NCI-H187 (cell line): ENCODE measurements at places on chromosomes 2 and 18.

- no peak for DNase-seq
Measured at GRCh38 chr18:60686142-60686541, 313.6 kb upstream of the MC4R start.

DNA sequence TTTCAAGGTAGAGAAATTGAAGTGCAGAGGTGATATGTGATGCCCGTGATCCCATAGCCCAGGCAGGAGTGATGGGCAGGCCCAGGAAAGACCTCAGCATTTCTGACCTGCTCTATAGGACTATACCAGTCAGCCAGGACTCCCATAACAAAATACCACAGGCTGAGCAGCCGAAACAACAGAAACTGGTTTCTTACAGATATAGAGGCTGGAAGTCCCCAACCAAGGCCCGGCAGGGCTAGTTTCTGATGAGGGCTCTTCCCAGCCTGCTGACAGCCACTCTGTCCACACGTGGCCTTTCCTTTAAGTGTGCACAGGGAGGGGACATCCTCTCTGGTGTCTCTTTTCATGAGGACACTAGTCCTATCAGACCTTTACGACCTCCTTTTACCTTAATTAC lies 104.2 kb upstream of the AGAP1 start:
- no peak for DNase-seq

- no peak for DNase-seq
Measured at GRCh38 chr2:71850306-71850801, 297.3 kb downstream of the CYP26B1 start.

DNA sequence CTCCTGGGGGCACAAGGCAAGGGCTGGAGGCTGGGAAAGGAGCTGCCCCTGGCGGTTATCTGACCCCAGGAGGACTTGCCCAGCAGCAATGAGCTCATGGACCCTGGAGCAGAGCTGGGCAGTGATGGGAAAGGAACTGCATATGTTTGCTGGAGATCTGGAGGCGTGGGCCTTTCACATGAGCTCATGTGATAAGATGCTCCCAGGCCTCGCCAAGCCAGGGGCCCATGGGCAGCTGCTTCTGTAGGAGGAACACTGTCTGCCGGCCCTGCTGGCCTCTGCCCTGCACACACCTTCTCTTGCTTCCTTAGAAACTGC lies 9.0 kb upstream of the NPPC start:
- DNase-seq, result no peak

- DNase-seq, result no peak
Measured at GRCh38 chr2:112923237-112923966, 12.4 kb downstream of the IL37 start.

DNA sequence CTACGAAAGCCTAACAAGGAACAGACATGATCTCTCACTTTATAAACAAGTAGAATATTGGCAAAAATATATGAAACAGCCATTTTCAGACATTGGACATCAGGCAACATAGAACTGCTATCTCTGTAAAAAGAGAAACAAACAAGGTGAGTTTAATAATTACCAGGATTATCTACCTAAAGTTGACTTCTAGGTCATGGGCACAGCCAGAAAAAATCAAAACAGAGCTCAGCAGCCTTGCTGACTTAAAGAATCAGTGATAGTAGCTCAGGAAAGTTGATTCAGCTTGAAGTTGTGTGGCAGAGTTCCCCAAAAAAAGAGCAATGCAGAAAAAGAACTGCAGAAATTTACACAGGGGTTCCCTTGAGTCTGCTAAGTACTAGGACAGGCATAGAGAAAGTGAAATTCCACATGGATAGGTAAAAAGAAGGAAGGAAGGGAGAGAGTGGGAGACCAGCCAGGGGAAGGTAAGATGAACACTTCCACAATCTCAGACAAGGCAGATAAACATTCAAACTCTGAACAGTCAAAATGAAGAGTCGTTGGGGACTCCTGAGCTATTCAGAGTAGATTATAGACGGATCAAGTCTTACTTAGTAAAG lies 102.0 kb downstream of the EXOC6B start:
- DNase-seq, result no peak

- no peak for DNase-seq
Measured at GRCh38 chr18:23357996-23358594, 95.0 kb upstream of the RIOK3 start.

- DNase-seq, result no peak
Measured at GRCh38 chr18:10157706-10158105, 243.9 kb downstream of the VAPA start.

DNA sequence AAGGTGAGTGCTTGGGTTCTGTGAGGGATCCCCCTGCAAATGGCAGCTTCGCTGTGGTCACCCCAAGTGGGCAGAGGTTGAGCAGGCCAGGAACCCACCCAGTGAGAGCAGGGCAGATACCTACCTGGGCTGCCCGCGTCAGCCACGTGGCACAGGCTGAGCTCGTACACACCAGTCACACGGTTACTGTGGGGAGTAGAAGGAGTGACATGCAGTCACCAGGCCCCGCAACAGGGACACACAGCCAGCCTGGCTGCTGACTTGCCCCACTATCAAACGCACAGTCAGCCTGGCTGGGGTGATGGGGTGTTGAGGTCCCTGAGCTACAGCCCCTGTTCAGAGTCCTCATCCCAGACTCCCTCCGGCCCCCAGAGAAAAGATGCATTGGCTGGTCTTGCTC lies 32.2 kb downstream of the AQP12A start:
- DNase-seq, result no peak

- no peak for DNase-seq
Measured at GRCh38 chr2:98127229-98127989, 40.4 kb downstream of the VWA3B start.

DNA sequence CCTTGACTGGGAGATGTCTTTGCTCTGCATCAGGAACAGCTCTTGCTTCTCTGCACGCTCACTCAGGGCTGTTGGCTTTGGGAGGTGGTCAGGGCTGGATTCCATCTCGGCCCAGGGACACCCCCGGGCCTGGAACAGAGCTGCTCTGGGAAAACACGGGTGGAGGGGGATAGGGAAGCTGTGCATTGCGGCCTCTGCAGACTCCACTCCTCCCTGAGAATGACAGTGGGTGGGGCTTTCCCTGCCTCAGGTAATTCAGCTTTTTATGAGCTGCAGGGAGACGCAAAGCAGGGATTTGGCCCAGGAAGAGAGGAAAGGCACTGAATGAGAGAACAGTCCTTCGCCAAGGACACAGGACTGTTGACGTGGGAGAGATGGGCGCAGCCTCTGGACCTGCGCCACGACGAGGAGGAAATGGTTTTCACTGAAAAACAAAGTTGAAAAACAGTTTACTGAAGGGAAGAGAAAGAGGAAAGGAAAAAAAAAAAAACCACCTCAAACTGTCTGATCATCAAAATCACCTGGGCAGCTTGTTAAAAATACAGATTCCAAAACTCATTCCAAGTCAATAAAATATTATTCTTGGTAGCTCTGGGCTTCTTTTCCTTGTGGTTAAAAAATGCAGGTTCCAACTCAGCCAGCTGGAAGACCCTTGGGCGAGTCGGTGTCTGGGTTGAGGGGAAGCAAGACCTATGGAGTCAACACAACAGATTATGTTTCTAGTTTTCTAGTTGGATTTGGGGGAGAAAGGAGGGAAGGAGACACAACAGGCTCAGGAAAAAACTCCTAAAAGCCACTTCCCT lies 194.0 kb downstream of the ZFP36L2 start:
- DNase-seq, result no peak

DNA sequence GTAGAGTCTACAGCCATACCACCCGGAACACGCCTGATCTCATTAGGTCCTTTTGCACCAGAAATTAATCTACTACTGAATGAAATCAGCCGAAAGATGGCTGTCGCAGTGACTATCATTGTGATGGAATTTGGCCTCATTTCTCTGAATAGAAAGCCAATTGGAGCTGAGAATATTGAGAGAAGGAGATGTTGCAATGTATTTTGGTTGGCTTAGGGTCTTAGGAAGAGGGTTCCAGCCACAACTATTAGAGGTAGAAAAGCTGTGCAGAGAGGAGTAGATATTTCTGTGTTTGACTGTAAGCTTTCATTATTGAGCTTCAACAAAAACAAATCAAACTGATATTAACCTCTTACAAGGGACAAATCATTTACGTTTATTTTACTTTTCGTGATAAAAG lies 98.1 kb downstream of the THSD7B start:
- DNase-seq, result no peak

DNA sequence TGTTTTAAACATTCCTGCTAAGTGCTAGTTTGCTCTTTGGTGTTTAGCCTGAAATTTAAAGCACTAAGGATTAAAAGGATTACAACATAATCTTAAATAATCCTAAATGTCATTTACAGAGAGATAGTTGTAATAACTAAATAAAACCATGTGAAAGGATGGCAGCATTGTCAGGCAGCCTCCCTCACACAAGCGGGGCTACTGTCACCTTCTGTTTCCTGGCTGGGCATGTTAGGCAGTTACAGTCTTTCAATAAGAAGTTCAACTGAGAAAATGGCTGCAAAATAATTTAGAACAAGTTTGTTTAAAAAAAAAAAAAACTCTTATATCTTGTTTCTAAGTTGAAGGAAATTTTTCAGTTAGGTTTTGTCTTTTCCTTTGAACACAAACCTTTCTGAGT lies 124.9 kb downstream of the ARHGAP15 start:
- DNase-seq, result no peak

- no peak for DNase-seq
Measured at GRCh38 chr2:25275575-25275965, 66.2 kb downstream of the DNMT3A start.

DNA sequence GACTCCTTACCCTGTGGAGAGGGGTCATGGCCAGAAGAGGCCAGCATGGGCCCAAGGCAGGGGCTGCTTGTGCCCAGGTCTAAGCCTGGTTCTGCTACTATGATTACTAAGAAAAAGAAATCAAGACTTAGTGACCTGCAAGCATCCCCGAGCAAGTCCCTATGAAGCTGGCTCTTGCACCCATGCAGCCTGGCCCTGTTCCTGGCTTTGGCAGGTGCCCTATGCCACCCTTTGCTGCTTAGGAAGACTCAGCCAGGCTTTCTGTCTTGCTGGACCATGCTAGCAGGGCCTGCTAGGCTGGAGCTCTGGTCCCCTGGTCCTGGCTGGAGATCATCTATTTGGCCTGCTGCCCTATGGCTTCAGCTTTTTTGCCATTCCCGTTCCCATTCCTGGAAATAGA lies 309.4 kb upstream of the EPAS1 start:
- DNase-seq, result no peak
